ENCODE measurements at places on chromosomes 1 and 21.

- DNase-seq: peak; percentile 25
Observed at GRCh38 chr21:44836666-44837471, 19.0 kb upstream of the SUMO3 start.

DNA sequence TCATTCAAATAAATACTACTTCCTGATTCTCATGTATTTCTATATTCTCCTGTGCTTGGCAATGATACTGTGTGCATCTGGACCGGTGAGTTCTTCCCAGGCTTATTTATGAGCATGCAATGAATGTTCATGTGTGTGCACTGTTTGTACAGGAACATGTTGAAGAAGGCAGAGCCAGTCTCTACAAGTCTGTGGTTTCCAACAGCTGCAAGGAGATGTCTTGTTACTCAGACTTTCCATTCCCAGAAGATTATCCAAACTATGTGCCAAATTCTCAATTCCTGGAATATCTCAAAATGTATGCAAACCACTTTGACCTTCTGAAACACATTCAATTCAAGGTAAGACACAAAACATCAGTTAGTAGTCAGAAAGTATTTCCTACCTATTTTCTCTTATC is 19.1 kb downstream of the FMO1 start:
- DNase-seq: no peak

- DNase-seq: no peak
Observed at GRCh38 chr1:206516728-206516990, 9.3 kb downstream of the RASSF5 start.

GRCh38 chr1:85358702-85359438 is 82.4 kb upstream of the BCL10 start:
- DNase-seq: no peak

DNA sequence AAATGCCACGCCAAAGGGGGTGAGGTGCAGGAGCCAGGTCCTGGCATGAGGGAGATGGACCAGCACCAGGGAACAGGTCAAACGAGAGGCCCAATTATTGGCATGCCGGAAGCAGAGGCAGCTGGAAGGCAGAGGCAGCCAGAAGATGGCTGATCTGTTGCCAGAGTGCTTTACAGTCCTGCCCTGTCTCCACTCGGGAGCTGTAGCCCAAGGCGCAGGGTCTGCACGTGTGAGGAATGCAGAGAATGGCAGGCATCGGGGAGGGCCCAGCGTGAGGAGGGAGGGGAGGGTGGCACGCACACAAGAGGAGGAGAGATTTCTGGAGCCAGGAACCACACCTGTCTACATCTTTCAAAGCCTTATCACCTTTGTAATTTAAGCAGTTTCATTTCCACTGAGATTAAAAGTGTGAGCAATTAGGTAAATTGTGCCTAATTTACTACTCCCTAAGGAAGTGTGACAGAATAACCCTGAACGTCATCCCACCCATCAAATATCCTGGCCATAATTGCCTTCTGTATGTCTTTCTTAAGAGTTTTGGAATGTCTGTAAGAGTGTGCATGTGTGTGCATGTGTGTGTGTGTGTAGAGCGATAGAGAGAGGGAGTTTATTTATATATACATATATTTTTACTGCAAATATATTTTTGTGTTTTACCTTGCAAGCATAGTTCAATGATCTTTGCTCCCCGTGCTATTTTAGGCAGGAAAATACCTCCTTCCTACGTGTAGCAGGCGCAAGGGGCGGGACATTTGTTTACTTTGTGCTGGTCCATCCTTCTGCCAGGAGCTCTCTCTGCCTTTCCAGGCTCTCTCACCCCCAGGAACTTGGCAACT is 125.5 kb upstream of the SERBP1 start:
- DNase-seq: no peak

DNA sequence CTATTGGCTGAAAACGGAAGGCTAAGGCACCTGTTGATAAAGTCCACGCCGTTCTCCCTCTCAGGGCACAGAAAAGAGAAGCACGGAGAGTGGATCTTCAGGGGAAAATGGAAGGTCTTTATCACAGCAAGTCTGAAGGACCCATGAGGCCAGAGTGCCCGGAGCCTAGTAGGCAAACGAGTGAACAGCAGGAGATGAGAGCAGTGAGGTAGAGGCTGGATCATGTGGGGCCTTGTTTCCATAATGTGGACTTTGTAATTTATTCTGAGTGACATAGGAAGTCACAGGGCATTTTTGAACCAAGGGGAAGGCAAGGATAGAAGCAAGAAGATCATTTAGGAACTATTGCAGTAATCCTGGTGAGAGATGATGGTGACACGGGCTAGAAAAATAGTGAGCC is 287.2 kb upstream of the NRIP1 start:
- no peak for DNase-seq

DNA sequence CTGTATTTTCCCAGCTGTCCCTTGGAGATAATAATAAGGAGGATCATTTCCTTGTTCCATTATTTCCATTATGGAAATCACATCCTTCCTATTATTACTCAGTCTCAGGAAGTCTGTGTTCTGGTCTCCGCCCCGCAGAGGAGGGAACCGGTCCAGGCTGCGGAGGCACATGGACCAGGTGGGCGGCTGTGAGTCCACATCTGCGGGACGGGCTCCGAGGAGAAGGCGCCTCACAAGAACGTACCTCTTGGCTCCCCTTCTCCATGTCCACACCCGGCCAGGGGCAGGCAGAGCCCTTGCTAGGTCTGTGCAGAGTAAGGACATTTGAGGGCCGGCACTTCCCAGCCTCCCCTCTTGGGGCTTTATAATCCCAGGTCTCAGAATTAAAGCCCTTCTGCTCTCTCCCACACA is 14.6 kb downstream of the RAB7B start:
- no peak for DNase-seq

- peak; percentile 28 for DNase-seq
Observed at GRCh38 chr1:47323599-47324031, 9.7 kb upstream of the STIL start.

- DNase-seq: peak; percentile 89
Observed at GRCh38 chr1:152440635-152441471, 26.8 kb upstream of the CRNN start.

DNA sequence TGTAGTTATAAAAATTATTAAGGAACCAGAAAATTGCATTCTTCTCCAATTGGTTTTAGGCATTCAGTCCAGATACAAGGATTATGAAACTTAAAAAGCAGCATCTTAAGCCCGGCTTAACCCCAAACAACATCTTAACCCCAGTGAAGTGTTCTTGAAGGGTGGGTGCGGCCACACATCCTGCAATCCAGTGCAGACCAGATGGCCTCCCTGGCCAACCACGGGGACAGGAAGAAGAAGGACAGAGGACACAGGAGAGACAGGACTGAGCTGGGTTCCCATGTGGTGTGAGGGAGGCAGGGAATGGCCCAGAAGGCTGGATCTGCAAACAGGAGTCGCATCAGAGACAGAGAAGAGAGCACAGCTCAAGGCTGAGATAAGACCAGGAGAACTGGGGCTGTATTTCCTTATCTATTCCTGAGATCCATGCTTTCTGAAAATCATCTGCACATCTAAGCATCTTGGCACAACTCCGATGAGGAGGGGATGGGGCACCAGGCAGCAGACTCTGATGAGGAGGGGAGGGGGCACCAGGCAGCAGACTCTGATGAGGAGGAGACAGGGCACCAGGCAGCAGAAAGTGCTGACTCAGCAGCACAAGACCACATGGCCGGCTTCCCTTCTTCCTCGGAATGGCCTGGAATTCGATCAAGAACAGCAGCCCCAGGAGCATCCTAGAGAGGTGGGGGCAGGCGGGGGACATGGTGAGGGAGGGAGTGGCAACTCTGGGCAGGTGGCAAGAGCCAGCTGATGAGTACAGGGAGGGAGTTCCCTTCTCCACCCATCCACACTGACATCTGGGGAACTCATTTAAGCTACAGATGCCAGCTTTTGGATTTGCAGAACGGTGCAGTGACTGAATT is 26.6 kb downstream of the ABCG1 start:
- DNase-seq: no peak

DNA sequence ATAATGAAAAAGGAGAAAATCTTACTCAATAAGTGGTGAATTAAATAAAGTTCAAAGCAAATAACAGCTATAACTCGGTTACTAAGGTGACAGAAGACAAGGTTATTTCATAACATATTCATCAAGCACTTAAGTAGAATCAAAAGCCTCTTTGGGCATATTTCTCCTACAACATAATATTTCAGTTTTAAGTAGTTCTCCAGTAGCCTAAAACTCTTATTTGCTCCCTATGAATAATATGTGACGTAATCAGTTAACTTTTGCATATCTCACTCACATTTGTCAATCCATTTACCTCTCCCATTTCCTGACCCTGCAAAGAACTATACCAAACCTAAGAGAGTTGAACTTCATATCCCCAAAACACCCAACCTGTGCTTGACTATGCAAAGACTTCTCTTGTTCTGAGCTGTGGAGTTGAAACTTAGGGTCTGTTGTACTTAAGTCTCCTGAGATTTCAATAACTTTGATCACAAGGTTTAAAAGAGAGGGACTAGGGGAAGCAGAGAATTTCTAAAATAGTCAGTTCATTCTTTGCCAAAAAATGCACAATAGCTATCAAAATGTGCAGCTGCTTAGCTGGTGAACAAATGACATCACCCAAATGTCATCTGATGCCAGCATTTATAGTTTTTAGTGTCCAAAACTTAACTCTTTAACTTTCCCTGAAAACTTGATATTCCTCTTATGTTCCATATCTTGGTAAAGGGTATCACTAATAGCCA is 37.2 kb downstream of the TTLL7 start:
- no peak for DNase-seq

- peak; percentile 26 for DNase-seq
Observed at GRCh38 chr1:226874579-226875425, 4.4 kb downstream of the PSEN2 start.

DNA sequence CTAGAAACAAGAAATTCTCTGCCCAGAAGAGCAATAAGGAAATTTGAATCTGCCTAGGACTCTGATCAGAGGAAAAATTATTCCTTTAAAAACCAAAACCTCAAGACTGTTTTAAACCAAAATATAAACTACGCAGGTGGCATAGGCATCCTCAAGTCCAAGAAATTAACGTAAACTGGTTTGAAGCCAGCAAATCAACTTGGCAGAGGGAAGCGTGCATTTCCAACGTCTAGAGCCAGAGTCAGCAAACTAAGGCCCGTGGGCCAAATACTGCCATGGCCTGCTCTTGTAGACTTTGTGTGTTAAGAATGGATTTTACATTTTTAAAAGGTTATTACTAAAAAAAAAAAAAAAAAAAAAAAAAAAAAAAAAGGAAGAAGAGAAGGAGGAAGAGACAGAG is 67.8 kb upstream of the VTCN1 start:
- no peak for DNase-seq

DNA sequence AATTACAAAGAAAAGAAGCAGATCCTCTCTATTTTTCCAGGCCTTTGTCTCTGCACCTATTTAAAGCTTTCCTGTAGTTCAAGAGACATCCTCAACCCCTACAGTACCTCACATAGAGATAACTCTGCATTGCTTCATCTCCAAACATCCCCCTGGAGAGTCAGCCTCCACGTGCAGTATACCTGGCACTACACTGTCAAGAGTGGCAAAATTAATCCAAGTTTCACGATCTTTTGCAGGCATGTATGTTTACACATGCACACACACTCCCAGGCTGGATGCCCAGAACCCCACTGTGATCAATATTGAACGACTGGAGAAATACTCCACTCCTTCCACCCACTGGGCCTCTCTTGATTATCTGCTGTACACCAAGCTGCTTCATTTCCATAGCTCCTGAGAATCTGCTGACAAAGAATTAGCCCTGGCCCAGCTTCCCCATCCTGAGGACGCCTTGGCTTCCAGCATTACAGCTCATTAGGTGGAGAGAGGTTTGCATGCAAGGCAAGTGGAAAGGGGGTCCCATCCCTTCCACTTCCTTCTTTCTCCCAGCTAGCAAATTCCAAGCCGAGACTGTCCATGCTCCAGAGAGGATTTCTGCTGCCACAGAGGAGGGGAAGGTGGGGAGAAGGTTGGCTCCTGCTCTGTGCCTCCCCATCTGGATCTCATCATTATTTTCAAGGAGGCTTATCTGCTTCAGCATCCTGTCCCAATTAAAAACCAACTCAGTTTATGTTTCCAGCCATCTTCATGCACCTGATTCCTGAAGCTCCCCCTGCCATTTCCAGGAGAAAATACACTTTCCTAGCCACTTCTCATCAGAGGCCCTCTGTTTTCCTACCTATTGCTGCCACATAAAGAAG is 66.5 kb upstream of the GOLT1A start:
- no peak for DNase-seq

Measured in hematopoietic multipotent progenitor cell treated with erythropoietin and hydrocortisone succinate and interleukin-3 and kit ligand, for 6 days (in vitro differentiated cells).